ENCODE measurements at places on chromosomes 5 and 9. TPM values are rescaled to one million over a fixed set of nuclear protein-coding genes. Genes with fewer than 3 reads are reported as not detected.

Gene MAP1B
- 181 TPM for total RNA-seq

Gene ZNF474
- 0.22 TPM for total RNA-seq

Gene PRR16
- total RNA-seq, result 13.2 TPM

Gene SHISAL2B
- total RNA-seq, result not detected

Gene HRH2
- 0.14 TPM for total RNA-seq

Gene MZB1
- 0.29 TPM for total RNA-seq

Gene OBP2B
- total RNA-seq, result not detected

Gene LOX
- total RNA-seq, result 92.5 TPM

Gene SLC36A3
- not detected for total RNA-seq

Gene CACNA1B
- total RNA-seq, result under 0.01 TPM

Gene NPR3
- total RNA-seq, result 2.0 TPM

Gene FGF10
- not detected for total RNA-seq

Gene SPARC
- total RNA-seq, result 1,594 TPM

Gene TARS1
- 321 TPM for total RNA-seq

Gene MRPL36
- 72.2 TPM for total RNA-seq

Gene LIFR
- total RNA-seq, result 105 TPM

Gene ALDH1B1
- total RNA-seq, result 13.8 TPM

Gene CDK7
- total RNA-seq, result 36.8 TPM

Gene PTGER4
- 13.0 TPM for total RNA-seq

Gene KIF4B
- 0.14 TPM for total RNA-seq

Gene PCDHGC5
- total RNA-seq, result 6.6 TPM

Gene GRIN1
- total RNA-seq, result 0.29 TPM

Gene SPATA31E1
- not detected for total RNA-seq

Gene SLC24A2
- not detected for total RNA-seq

Measured in placental pericyte (primary cell).